ENCODE measurements at places on chromosomes 5 and 9. TPM values are rescaled to one million over a fixed set of nuclear protein-coding genes. Genes with fewer than 3 reads are reported as not detected.

FAM221B gene
- polyA plus RNA-seq: not detected

C9orf153 gene
- polyA plus RNA-seq: not detected

SLC6A19 gene
- polyA plus RNA-seq: not detected

ADAMTS16 gene
- polyA plus RNA-seq: 0.04 TPM

SLC6A7 gene
- polyA plus RNA-seq: not detected

TAF11L13 gene
- polyA plus RNA-seq: not detected

ADAMTS13 gene
- 2.4 TPM for polyA plus RNA-seq

- DNase-seq: no peak
Observed at GRCh38 chr5:126383246-126383645, 40.0 kb upstream of the GRAMD2B start.

- no peak for DNase-seq
Observed at GRCh38 chr5:179553875-179554274, 3.5 kb downstream of the RUFY1 start.

DNA sequence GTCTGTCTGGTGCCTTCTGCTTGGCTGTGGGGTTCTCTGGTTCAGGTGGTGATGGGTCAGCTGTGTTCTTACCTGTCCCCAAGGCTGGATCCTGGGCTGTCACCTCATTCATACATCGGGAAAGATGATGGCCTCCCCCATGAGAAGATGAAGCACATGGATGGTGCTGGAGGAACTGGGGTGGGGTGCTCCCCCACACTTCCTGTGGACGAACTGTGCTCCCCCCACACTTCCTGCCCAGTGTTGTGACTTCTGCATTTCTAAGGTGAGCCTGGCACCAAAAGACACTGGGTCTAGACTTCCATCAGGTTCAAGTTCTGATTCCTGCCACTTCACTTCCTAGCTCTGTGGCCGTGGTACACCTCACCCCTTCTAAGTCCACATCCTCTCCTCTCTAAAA is 4.3 kb upstream of the SURF6 start:
- no peak for DNase-seq

GRCh38 chr5:38889424-38889823 is 43.6 kb downstream of the OSMR start:
- no peak for DNase-seq

- DNase-seq: no peak
Observed at GRCh38 chr5:150340614-150341255, 16.8 kb upstream of the TCOF1 start.

DNA sequence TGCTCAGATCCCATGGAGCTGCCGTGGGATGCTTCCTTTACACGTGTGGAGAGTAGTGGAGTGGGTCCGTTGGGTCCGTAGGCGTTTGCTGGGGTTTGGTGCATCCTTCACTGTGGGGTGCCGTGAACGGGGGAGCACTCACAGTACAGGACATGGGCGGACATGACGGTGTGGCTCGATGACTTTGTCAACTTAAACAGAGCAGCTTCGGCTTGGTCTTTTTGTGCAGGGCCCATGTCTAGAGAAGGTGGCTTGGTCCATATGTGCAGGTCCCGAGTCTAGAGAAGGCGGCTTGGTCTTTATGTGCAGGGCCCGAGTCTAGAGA is 26.4 kb upstream of the EXOC3 start:
- no peak for DNase-seq

DNA sequence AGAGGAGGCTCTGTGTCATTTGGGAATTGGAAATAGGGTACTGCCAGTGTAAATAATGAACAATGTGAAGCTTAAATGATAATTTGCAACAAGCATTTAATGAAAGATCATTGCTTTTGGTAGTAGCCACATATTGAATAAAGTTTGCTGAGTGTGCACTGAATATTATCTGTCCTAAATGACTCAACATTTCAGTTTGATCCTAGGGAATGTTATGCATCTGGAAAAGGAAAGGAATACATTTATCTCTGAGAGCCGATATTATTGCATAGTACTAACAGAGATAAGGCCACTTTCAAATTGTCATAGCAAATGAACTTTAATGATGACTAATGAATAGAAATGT is 8.7 kb upstream of the ELL2 start:
- DNase-seq: no peak

DNA sequence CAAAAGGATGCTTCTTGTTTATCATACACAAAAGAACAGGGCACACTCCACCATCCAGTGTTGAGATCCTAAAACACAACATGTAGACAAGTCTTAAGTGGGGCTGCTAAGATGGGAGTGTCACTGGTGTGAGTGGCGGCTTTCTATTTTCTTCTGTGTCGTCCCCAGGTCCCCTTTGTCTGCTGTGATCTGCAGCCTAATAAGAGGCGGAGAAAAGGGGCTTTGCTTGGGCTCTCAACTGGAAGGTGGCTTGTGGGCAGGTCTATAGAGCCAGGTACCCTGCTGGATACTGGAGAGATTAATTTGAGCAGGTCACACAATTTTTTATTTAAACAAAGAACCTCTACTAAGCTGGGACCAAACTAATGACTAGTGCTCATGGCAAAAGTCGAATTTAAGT is 126.1 kb upstream of the SAP30L start:
- DNase-seq: no peak

- DNase-seq: no peak
Observed at GRCh38 chr9:124296796-124297550, 39.2 kb downstream of the NEK6 start.

DNA sequence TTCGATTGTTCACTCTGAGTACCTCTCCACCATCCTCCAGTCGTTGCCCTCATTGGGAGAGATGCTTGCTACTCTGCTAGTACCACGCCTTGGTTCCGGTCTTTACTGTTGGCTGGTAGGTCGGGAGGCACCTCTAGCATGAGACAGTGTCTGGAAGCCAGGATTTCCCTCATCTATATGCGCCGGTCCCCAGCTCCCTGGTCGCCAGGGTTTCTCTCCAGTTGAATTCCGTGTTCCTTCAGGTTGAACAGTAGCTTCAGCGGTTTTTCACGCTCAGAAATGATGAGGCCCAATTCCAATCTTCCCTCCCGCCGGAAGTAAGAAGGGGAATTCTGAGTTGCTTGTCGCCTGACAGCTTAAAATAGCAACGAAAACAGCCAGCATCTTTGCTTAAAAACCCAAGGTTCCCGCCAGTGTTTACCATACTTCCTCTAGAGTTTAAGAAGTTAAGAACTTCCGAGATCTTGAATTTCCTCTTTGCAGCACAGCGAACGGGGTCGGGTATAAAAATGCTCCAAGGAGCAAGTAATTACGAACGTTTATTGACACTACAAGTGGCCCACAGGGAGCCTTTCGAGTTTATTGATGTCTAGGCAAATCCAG is 1.3 kb upstream of the ST8SIA4 start:
- DNase-seq: no peak

DNA sequence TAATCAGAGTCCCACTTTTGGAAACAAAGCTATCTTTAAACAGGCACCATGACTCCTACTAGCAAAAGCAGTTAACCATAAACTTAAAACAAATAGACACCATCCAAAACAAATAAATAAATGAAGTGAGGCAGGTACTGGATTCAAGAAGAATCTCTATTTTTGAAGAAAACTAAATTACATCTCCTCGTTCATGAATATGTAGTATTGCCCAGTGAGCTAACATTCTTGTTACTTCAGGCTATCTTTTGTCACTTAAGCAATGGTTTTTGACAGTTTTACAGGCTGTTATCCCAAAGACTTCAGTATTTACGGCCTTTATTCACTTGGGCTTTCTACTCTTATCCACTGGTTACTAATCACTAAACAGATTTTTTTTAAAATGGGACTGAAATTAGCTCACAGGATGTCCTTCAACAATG is 242.5 kb downstream of the MLLT3 start:
- DNase-seq: no peak

- DNase-seq: no peak
Observed at GRCh38 chr5:3217771-3218495, 377.7 kb upstream of the IRX1 start.

GRCh38 chr5:82277613-82277986 is 554 bp downstream of the RPS23 start:
- DNase-seq: no peak

- no peak for DNase-seq
Observed at GRCh38 chr5:8053270-8053669, 184.3 kb downstream of the MTRR start.

DNA sequence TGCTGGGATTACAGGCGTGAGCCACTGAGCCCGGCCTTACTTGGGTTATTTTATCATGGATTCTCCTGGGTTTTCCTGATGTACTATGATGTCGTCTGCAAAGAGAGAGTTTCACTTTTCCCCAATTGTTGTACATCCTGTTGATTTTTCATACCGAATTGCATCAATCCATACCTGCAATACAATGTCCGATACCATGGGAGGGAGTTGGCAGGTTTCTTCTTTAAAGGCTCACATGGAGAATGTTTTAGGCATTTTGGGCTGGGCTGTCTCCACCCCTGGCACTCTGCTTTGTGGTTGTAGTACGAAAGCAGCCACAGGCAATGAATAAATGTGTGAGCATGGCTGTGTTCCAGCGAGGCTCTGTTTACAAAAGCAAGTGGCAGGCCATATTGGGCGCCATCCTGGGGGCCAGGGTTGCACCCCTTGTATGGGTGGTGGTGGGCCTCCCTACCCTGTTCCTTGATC is 35.1 kb upstream of the EXOC3 start:
- no peak for DNase-seq

DNA sequence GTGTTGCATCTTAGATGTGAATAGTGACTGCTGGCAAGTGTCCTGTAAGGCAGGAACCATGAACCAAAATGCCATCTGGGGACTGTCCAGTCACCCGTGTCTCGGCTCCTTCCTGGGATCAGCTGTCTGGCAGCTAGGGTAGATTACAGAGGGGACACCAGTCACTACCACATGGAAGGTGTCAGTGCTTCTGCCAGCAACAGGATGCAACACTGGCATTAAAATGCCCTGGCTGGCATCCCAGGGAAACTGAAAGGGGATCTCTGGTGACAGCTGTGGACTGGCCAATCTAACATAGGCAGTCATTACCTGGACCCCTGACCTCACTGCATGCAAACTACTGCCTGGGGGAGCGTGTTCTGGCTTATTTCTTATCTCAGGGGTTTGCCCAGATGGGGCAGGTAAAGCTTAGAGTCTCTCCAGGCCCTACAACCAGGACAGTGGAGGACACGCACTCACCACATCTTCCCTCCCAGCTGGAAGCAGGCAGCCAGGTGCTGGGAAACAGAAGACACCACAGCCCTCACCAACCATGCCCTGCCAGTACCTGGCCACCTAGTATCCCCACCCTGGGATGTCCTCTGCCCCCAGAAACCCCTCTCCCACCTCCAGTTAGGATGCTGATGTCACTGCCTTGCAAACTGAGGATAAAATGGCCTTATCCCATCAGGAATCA is 83.8 kb downstream of the SEMA4D start:
- DNase-seq: no peak

DNA sequence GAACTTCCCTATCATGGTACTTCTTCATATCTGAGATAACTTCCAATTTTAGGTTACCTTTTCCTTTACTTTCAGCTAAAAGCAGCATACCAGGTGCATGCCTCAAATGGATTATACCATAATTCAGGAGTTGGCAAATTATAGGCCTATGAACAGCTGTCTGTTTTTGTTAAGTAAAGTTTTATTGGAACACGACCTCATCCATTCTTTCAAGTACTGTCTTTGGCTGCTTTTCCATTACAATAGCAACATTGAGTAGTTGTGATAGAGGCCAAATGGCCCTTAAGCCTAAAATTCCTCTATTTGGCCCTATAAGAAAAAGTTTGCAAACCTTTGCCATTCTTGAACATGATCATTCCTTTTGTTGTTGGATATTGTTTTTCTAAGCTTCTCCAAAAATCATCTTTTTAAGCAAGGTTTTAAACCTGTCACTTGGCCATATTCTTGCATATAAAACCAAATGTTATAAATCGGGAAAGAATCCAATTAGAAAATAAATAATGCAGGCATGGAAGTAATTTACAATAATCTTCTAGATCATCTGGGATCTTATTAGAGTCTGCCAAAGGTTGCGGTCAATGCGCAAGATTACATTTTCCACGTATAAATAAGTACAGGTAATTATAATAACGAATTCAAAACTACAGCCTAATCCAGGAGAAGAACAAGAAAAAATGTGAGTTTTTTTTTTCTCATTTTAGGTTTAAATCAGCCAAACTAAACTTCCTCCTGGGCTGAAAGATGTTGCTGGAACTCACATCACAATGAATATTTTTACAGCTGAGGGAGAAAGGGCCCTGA is 226.5 kb upstream of the ANKRD55 start:
- no peak for DNase-seq

GRCh38 chr9:16434526-16434925 is 435.9 kb downstream of the BNC2 start:
- DNase-seq: peak; percentile 43

DNA sequence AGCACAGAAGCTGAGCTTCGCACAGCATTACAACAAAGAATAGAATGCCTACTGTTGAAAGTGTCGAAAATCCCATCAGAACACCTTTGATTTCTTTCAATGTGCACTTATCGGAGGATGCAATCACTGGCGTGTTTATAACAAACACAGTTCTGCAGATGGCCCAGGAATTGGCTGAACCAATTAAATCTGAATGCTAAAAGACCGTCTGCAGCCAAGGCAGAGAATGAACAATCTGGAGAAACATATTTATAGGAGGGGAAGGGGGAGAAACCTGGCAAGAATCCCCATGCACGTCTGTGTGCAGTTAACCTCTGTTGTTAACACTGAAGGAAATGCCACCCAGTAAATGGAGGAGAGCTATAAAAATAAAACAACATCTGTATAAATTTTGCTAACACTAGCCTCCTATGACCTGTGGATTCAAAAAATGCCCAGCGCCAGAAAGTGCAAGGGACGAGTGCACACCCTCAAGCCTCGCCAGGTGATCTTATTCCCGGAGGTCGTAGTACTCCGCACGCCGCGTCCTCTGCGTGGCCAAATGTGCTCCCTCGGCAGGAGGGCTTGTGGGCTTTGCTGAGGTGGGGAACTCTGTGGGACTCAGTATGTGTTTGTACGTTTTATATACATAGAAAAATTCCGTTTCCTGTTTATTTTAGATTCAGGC is 56.8 kb downstream of the PTCH1 start:
- no peak for DNase-seq

- DNase-seq: no peak
Observed at GRCh38 chr9:136117291-136117915, 1.3 kb downstream of the TMEM250 start.

- no peak for DNase-seq
Observed at GRCh38 chr9:26579056-26579455, 313.5 kb downstream of the CAAP1 start.

- no peak for DNase-seq
Observed at GRCh38 chr9:104854613-104855012, 73.3 kb downstream of the ABCA1 start.

DNA sequence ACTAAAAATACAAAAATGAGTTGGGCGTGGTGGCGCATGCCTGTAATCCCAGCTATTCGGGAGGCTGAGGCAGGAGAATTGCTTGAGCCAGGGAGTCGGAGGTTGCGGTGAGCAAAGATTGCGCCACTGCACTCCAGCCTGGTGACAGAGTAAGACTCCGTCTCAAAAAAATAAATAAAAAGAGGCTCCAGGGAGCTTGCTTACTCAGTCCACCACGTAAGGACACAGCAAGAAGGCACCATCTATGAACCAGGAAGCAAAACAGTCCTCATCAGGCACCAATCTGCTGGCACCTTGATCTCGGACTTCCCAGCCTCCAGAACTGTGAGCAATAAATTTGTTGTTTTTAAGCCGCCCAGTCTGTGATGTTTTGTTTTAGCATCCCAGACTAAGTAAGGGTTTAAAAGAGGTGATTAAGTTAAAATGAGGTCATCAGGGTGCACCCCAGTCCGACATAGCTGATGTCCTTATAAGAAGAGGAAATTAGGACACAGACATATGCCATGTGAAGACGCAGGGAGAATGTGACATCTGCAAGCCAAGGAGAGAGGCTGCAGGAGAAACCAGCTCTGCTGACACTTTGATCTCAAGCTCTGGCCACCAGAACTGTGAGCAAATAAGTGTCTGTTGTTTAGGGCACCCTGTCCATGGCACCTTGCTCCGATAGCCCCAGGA is 45.9 kb downstream of the C9orf50 start:
- no peak for DNase-seq

Data from BJ (cell line).